Activated CD4-positive, alpha-beta T cell treated with anti-CD3 and anti-CD28 coated beads, Interleukin-2, amount 50 U/mL, for 1 hour (primary cell): ENCODE measurements at places on chromosomes 2 and 18.

DNA sequence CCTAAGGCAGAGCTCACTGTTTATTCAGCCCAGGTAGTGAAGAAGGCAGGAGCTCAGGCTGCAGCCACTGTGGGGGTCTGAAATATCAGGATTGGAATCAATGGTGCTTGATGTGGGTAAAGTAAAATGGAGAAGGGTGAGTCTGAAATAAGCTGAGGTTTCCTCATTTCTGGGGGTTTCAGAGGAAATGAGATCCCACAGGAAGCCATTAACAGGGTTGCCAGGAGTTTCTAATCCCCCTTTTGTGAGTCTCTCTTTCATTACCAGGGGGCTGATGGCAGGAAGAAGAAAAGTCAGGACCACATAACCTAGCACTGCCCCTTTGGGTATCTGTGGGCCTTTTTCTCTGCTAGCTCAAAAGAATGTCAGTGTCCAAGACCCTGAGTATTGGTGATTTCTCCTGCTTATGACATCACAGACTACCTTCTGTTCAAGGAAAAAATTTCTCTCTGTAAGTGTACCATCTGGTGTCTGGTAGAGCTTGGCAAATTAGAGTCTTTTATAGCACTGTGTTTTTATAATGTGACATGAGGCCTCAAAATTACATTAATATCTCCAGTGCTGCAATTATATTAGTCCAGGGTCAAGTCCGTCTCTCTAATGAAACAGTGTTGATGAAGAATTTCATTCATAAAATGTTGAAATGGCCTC, 56.0 kb downstream of the LBH start:
- DNase-seq = no peak

DNA sequence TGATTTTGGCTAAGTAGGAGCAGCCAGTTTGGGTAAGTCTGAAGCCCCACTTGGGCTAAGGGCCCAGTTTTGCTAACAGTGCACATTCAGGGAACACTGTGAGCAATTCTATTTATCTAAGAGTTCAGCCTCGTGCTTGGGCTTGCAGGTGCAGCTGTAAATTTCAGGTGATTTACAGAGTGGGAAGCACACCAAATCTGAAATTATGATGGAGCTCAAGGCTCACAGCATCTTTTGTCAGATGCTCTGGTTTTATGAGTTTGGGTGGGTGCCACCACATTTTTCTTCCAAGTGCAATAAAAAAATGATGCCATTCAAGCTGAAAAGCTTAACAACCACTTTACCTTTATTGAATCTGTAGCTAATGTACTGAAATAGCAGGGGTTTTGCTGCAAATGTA, 671.2 kb downstream of the LRRTM4 start:
- DNase-seq = no peak

DNA sequence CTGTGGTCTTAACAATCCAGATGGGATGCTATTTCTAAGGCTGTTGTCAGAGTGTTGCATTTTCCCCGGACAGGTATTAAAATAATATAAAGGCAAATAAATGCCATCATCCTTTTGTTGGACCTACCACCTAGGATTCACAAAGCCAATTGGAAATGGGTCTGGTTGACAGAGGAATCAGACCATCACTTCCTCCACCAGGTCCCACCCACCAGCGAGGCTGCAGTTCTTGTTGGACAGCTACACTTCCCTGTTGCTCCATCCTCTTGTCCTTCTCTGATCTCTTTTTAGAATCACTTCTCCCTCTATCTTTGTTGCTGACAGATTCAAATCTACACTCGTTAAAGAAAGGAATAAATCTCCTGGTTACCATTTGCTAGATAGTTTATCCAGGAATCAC, 1.1 kb downstream of the TMEM169 start:
- no peak for DNase-seq

DNA sequence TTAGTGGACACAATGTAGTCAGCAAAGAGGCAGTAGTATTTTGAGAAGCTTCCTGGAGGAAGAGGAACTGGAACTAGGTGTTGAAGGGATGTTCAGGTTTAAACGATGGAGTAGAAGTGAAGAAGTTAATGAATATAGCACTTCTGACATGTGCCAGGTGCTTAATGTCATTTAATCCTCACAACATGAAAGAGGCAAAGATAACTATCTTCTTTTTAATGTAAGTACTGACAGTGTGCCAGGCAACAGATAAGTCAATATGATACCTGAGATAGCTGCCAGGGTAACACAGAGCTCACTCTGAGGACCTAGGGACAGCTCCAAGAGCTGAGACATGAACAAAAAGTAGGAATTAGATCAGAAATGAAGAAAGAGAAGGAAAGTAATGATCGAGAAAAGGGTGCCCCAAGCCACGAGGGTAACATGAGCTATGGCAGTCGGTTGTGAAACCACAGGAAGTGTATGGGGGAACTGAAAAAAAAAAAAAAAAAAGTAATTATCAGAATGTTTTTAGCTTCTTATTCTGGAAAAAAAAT, 140.7 kb downstream of the RNF144A start:
- no peak for DNase-seq

DNA sequence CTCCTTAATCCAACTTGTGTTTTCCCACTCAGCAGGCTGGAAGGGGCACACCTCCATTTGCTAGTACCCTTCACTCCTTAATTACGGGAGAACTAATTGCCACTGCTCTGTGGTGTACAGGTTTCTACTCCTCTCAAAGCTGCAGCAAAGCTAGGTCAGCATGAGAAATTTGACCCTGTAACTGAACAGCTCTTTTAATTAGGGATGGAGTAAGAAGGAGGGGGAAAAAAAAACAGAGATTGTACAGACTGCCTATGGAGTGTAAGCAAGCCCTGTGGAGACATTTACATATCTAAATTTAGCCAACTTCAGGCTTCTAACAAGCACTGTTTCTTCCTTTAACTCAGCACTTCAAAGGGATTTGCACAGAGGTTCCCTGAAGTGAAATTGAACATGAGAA, 629.7 kb upstream of the SETBP1 start:
- DNase-seq = no peak

- no peak for DNase-seq
Measured at GRCh38 chr2:162369551-162369950, 25.6 kb downstream of the GCA start.

GRCh38 chr18:56487801-56488200, 150.6 kb downstream of the TXNL1 start:
- DNase-seq = no peak

DNA sequence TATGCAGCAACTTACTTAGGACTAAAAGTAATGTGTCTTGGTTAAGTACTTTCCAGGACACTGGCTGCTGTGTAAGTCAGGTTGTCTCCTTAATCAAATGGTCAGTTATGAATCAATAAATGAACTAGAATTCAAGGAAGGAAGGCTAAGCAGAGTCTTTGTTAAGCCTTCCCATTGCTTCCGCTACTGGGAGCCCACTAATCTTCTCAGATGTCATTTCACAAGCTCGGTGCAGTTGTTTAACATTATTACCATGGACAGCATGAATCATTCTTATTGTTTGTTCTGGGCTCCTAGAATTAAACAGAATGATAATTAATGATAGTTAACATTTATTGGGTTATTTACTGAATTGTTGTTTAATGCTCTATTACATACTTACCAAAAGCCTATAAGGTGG, 26.0 kb upstream of the MEIS1 start:
- no peak for DNase-seq

GRCh38 chr2:44918095-44918775, 23.3 kb upstream of the SIX3 start:
- no peak for DNase-seq

GRCh38 chr18:21164548-21165095, 53.0 kb upstream of the ROCK1 start:
- no peak for DNase-seq

GRCh38 chr2:231549446-231550239, 19.4 kb upstream of the NMUR1 start:
- DNase-seq = no peak

DNA sequence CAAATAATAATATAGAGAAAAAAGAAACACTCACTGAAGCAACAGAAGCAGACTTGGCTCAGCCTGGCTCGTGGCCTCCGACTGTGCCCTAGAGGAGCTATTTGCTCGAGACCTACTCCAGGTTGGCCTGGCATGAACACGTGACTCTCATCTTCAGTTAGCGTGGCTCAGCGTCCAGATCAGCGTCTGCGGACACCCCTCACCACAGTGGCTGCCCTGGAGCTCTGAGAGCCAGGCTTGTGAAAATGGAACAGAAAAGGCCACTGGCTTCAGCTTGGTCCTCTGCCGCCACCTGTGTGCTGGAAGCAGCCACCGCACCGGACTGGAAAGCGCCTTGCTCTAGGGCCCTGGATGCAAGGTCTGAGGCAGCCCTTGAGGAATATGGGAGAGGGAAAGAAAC, 1184.0 kb upstream of the GYPC start:
- DNase-seq = no peak

GRCh38 chr2:237405006-237405559, 8.9 kb downstream of the COL6A3 start:
- DNase-seq = no peak

DNA sequence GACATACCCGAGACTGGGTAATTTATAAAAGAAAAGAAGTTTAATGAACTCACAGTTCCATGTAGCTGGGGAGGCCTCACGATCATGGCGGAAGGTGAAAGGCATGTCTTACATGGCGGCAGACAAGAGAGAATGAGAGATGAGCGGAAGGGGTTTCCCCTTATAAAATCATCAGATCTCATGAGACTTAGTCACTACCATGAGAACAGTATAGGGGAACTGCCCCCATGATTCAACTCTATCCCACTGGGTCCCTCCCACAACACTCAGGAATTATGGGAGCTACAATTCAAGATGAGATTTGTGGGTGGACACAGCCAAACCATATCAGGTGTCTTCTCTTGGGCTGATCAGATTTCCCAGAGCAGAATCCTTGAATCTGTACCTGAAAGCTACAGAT, 617.3 kb upstream of the ID2 start:
- no peak for DNase-seq

DNA sequence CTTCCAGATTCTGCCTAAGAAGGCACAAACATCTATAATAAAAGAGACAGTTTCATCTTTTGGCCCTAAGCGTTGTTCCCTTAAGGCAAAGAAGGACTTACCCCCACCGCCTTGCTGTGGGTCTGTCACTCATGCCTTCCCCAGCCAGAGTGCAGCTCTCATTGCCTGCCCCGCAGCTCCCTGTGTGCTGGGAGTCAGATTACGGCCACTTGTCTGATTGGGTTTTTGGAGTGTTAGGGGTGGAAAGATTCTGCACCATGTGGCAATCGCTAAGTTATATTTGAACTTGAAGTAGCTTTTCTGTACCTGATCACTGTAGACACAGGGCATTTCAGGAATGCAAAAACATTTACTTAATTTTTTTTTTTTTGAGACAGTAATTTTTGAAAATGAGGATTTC, at the start of gene AQP4:
TSS of gene AQP4 (minus strand) at position 151 of the 400 bp plus-strand sequence. CDS start at position 133, 18 bp downstream.
- DNase-seq = no peak

- no peak for DNase-seq
Measured at GRCh38 chr2:73614997-73615396, 27.2 kb downstream of the NAT8 start.

DNA sequence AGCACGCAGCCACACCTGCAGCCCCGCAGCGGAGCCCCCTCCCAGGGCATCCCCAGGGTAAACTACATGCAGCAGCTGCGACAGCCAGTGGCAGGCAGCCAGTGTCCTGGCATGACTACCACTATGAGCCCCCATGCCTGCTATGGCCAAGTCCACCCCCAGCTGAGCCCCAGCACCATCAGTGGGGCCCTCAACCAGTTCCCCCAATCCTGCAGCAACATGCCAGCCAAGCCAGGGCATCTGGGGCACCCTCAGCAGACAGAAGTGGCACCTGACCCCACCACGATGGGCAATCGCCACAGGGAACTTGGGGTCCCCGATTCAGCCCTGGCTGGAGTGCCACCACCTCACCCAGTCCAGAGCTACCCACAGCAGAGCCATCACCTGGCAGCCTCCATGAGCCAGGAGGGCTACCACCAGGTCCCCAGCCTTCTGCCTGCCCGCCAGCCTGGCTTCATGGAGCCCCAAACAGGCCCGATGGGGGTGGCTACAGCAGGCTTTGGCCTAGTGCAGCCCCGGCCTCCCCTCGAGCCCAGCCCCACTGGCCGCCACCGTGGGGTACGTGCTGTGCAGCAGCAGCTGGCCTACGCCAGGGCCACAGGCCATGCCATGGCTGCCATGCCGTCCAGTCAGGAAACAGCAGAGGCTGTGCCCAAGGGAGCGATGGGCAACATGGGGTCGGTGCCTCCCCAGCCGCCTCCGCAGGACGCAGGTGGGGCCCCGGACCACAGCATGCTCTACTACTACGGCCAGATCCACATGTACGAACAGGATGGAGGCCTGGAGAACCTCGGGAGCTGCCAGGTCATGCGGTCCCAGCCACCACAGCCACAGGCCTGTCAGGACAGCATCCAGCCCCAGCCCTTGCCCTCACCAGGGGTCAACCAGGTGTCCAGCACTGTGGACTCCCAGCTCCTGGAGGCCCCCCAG, 254.1 kb downstream of the GLI2 start:
- no peak for DNase-seq

GRCh38 chr18:49111191-49111988, 160.6 kb upstream of the SMAD7 start:
- no peak for DNase-seq

GRCh38 chr2:136658201-136658600, 107.1 kb upstream of the THSD7B start:
- no peak for DNase-seq

- no peak for DNase-seq
Measured at GRCh38 chr2:231904161-231904611, 22.0 kb downstream of the NPPC start.

- DNase-seq = peak; percentile 50
Measured at GRCh38 chr18:23964282-23965238, 50.0 kb upstream of the TTC39C start.

- no peak for DNase-seq
Measured at GRCh38 chr18:13630716-13631268, 95.6 kb downstream of the FAM210A start.

DNA sequence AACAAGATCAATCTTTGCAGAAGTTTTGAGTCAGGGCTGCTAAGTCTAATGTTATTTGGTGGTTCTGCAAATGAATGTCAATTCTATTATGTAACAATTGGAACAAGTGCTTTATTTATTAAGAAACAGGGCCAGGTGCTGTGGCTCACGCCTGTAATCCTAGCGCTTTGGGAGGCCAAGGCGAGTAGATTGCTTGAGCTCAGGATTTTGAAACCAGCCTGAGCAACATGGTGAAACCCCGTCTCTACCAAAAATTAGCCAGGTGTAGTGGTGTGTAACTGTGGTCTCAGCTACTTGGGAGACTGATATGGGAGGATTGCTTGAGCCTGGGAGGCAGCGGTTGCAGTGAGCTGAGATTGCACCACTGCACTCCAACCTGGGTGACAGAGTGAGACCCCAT, 13.2 kb upstream of the RNF103 start:
- DNase-seq = no peak

GRCh38 chr2:109218087-109218791, 89.2 kb downstream of the SH3RF3 start:
- DNase-seq = no peak

- no peak for DNase-seq
Measured at GRCh38 chr2:48145845-48146452, 239.7 kb upstream of the FBXO11 start.

- no peak for DNase-seq
Measured at GRCh38 chr2:236852977-236853374, 232.7 kb upstream of the COPS8 start.

DNA sequence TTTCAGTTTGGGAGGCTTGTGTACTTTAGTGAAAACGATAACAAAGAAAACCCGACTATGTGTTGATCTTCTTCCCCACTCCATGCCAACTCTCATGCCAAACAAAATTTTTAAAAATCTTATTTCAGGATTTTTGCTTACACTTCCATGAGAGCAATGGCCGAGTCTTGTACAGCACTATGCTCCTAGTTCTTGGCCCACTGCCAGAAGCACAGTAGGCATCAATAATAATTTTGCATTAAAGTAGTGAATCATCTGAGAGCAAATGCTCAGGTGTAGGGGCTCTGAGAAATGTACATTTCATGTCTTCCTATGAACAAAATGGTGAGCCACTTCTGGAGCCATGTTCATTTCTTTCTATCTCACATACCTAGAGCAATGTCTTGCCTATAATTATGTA, 62.2 kb downstream of the MAP3K19 start:
- no peak for DNase-seq
